Dorsolateral prefrontal cortex (tissue), 122 donors: ENCODE measurements at places on chromosomes 5 and 9. TPM values are rescaled to one million over a fixed set of nuclear protein-coding genes. Genes with fewer than 3 reads are reported as not detected.

ARHGEF39 gene
- total RNA-seq, result 0.51 TPM

SCGB3A1 gene
- 1.3 TPM for total RNA-seq

PCDHB1 gene
- total RNA-seq, result not detected

SPINK7 gene
- not detected for total RNA-seq

SAXO1 gene
- not detected for total RNA-seq

BTNL8 gene
- total RNA-seq, result not detected

C1QTNF3 gene
- total RNA-seq, result 6.7 TPM

PCDHGA11 gene
- total RNA-seq, result 8.4 TPM

PTGR1 gene
- 48.6 TPM for total RNA-seq

FBXW2 gene
- 52.0 TPM for total RNA-seq

CDKN2A gene
- 3.2 TPM for total RNA-seq

BARHL1 gene
- total RNA-seq, result not detected

CCDC180 gene
- 21.8 TPM for total RNA-seq

GCNT4 gene
- total RNA-seq, result 4.6 TPM

HEXB gene
- 73.4 TPM for total RNA-seq

PTPN3 gene
- total RNA-seq, result 10.9 TPM

SNCAIP gene
- 11.1 TPM for total RNA-seq

OSMR gene
- total RNA-seq, result 8.0 TPM

AIF1L gene
- 52.0 TPM for total RNA-seq

GRXCR2 gene
- total RNA-seq, result not detected

ADGRD2 gene
- not detected for total RNA-seq

TMEM215 gene
- 0.23 TPM for total RNA-seq

C9orf153 gene
- 0.57 TPM for total RNA-seq

CRHBP gene
- 9.2 TPM for total RNA-seq

PCDHB9 gene
- 9.2 TPM for total RNA-seq

TNC gene
- total RNA-seq, result 9.2 TPM

SLC12A2 gene
- total RNA-seq, result 63.3 TPM

WNT8A gene
- not detected for total RNA-seq

TEX10 gene
- 12.9 TPM for total RNA-seq

PCDHGB6 gene
- total RNA-seq, result 8.1 TPM
